HT-29 (cell line): ENCODE measurements at places on chromosomes 2 and 18.

GRCh38 chr2:37816686-37817085 is 108.4 kb upstream of the RMDN2 start:
- DNase-seq, result no peak

GRCh38 chr2:3596901-3597417 is 2.0 kb downstream of the COLEC11 start:
- DNase-seq, result no peak

DNA sequence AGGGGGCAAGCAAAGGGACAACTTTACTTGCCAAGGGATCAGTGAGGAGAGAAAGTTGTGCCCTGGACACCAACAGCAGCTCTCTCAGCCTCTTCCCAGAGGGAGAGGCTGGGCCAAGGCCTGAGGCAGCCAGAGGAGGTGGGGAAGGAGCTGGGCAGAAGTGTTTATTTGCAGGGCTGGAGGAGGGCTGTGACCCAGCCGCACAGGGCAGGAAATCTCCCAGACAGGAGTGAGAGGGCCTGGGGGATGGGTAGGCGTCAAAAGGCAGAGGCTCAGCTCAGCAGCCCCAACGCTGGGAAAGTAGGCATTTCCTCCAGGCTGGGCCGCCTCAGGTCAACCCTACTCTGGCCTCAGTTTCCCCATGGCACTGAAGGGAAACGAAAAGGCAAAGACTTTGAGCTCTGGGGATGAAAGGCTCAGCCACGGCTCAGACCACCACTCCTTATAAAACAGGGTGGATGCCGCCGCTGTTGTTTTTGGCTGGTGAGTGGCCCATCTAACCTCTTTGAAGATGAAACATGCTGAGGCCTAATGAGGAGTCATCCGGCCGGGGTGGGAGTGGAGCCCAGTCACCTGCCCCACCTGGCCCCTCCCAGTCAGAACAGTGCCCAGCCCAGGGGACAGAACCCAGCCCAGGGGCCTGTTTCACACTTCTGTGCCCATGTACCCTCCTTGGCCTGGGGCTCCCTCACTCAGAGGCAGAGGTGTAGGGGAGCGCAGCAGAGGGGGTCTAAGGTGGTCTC is 21.9 kb upstream of the SEMA4C start:
- no peak for DNase-seq

- no peak for DNase-seq
These were observed 18.0 kb downstream of the PTPN18 start for GRCh38 chr2:130373808-130374365.

- DNase-seq, result no peak
These were observed 195.0 kb upstream of the MMADHC start for GRCh38 chr2:149782572-149782971.

DNA sequence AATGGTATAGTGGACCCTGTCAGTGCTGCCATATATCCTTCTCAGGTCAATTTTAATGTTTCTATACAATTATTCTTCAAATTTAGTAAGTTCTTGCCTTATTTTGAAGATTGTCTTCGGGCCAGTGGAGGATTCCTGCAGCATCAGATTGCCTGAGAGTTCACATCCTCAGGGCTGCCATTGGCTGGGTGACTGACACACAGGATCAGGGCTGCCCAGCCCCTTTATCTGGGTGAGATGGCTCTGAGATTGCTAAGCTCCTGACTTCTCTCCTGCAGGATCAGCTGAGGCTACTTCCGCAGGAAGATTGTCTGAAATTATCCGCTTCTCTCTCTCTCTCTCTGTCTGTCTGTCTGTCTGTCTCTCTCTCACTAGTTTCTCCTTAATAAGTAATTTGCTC is 567.4 kb downstream of the TSN start:
- no peak for DNase-seq

- no peak for DNase-seq
These were observed 8.3 kb downstream of the EHBP1 start for GRCh38 chr2:62713837-62714236.

- DNase-seq, result no peak
These were observed 83.4 kb upstream of the CYP20A1 start for GRCh38 chr2:203155406-203155805.

DNA sequence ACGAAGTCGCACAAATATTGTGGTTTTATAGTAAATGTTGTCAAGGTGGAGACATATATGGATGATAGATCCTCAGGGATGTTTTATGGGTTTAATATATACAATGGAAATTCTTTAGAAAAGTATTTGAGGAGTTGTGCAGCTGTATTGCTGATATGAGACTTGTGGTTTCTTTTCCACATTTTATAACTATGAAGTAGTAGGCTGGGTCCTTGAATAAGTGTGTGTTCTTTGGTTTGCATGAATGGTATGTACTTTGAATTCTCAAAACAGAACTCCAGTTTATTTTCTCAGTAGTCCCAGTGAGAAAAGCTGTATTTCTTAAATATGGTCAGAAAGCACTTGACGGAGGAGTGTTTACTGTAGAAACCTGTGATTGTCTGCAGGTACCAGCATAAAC is 42.4 kb downstream of the PLCL1 start:
- DNase-seq, result no peak

DNA sequence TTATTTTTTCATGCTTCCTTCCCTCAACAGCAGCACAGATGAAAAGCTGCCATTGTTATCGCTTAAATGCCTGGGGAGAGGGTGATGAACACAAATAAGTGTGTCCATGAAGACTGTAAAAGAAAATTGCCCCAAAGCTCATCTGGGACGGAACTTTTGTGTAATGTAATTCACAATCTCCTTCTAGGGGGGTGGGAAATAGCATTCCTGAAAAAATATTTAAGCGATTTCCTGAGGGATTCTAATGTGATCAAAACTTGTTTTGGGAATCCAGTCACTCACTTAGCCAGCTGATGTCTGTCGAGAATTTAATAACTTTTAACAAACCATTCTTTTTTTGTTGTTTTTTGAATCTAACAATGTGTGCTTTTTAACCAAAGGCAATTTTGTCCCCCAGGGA is 427.9 kb downstream of the PLCL1 start:
- DNase-seq, result no peak

GRCh38 chr2:39664888-39665591 is 677 bp upstream of the TMEM178A start:
- DNase-seq, result no peak

GRCh38 chr2:42755191-42755880 is 8.6 kb downstream of the OXER1 start:
- DNase-seq, result no peak

DNA sequence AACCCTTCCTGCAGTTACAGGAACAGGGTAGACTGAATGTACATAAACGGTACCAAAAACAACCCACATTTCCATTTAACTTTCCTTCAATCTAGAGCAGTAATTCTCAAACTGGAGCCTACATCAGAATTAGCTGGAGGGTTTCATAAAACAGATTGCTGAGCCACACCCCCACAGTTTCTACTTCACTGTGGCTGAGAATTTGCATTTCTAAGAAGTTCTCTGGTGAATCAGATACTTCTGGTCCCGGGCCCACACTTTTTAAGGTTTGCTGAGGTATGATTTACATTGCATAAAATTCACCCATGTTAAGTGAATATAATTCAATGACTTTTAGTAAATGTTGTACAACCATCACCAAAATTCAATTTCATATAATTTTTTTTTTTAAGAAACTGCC is 113.7 kb downstream of the SRBD1 start:
- no peak for DNase-seq

DNA sequence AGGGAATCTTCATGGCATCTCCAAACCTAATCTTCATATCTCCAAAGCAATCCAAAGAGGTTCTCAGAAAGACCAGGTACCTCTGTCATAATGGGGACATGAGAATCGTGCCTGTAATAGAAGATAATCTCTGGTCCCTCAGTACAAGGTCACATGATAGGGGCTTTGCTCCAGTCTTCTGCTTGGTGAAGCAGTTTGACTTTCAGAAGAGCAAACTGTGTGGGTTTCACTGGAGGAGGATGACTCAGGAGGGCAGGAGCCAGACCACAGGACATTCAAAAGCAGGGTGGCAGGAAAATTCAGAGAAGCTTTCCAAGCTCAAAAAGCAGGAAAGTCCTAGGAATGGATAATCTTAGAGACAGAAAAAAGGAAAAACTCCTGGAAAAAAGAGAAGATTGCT is 10.6 kb upstream of the PAX3 start:
- DNase-seq, result no peak

DNA sequence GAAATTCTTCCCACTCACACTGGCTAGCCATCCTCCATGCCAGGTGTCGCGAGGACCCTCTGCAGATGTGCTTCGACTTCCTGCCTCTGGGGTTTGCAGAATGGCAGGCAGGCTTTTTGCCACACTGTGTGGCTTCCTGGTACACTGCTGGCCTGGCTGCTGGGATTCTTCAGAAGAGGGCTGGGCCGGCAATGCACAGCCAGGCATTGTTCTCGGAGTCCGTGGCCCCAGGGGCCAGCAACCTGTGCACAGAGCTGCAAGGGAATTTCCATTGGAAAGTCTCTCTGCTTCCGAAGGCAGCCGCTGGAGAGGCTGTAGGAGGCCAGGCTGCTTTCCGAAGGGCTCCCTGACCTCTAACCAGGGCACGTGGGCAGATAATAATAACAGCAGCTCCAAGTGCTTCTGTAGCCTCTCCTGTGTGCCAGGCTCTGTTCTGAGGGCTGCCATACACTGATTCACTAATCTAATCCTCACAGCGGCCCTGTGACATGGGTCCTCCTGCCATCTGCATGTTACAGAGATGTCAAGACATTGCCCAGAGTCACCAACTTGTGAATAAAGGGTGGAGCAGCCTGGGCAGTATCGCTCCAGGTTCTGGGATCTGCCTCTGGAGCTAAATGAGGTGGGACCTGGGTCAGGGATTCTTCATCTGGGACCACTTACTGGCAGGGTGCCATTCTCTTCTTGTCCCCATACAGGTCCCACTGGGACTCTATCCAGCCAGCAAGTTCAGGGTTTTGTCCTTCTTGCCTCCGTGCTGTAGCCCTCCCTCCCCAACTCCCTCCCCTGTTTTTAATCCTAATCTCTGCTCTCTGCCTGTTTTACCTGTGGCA is 5.0 kb downstream of the LDLRAD4 start:
- DNase-seq, result no peak

DNA sequence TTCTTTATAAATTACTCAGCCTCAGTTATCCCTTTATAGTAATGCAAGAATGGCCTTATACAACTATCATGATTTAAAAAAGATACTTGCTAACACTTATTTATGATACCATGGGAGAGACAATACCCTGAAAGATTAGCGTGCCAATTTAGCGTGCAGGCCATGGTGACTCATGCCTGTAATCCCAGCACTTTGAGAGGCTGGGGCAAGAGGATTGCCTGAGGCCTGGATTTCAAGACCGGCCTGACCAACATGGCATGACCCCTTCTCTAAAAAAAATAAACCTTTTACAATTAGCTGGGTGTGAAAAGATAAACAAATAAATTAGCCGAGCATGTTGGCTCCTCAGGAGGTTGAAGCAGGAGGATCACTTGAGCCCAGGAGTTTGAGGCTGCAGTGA is 493.4 kb upstream of the FSIP2 start:
- DNase-seq, result no peak

GRCh38 chr2:168135121-168135520 is 112.3 kb downstream of the STK39 start:
- no peak for DNase-seq

- no peak for DNase-seq
These were observed at the start of gene FHOD3 for GRCh38 chr18:36297417-36298125. TSS of gene FHOD3 (plus strand) at chr18:36297713. CDS start at chr18:36297836, 123 bp downstream.

- no peak for DNase-seq
These were observed 12.1 kb downstream of the CCDC141 start for GRCh38 chr2:179037807-179038206.

- DNase-seq, result peak; percentile 40
These were observed 76.0 kb upstream of the SESTD1 start for GRCh38 chr2:179340678-179341077.

GRCh38 chr2:72511906-72512305 is 313.9 kb downstream of the EXOC6B start:
- DNase-seq, result no peak

DNA sequence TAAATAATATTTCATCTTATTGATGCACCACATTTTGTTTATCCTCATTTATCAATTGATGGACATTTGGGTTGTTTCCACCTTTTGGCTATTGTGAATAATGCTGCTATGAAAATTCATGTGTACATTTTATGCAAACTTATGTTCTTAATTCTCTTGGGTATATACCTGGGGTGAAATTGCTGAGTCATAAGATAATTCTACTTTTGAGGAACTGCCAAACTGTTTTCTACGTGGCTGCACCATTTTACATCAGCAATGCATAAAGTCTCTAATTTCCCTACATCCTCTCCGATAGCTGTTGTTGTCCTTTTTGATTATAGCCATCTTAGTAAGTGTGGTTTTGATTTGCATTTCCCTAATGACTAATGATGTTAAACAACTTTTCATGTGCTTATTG is 116.5 kb upstream of the DLX2 start:
- DNase-seq, result no peak

GRCh38 chr18:26091047-26091630 is 726 bp upstream of the SS18 start:
- no peak for DNase-seq

GRCh38 chr18:54357082-54357659 is 487 bp downstream of the STARD6 start:
- DNase-seq, result peak; percentile 1

DNA sequence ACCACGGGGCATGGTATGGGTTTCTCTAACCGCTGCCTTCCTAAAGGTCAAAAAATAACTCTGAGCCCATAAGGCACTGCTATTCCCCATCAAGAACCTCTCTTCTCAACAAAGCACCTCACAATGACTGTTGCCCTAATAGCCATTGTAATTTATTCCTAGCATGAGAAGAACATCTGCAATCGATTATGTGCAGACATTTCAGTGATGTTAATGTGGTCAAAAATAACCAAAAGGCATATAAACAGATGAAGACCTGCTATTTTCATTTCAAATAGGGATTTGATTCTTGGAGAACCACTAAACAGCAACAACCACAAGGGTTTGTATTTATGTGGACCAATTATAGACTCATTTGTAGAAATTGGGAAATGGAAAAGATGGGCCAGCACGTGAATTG is 356.6 kb downstream of the FBXO15 start:
- DNase-seq, result no peak

DNA sequence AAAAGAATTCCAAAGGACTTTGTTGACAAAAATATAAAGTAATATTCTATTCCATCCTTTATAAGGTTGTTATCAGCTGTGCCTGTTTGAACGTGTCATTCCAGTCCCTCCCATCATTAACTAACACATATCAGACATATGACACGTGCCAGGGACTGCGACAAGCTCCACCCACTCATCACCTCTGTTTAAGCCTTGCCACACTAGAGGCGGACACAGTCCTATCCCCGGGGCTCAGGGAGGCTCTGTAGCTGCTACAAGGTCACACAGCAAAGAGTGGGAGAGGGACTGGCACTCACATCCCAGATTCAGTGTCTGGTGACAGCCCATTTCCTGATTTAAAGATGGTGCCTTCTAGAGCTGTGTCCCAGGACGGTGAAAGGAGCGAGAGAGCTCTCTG is 30.0 kb downstream of the TBC1D8 start:
- no peak for DNase-seq
